ENCODE measurements at places on chromosomes 12 and 14.
A peak's percentile ranks its signal among the peaks of the same experiment; 100 is the strongest.

GRCh38 chr12:100077367-100077766, 65.3 kb downstream of the BLTP3B start:
- peak; percentile 5 for DNase-seq

- DNase-seq = no peak
Measured at GRCh38 chr12:27644158-27644845, 51.9 kb upstream of the REP15 start.

- DNase-seq = no peak
Measured at GRCh38 chr14:68592948-68593556, 199.8 kb downstream of the ZFP36L1 start.

DNA sequence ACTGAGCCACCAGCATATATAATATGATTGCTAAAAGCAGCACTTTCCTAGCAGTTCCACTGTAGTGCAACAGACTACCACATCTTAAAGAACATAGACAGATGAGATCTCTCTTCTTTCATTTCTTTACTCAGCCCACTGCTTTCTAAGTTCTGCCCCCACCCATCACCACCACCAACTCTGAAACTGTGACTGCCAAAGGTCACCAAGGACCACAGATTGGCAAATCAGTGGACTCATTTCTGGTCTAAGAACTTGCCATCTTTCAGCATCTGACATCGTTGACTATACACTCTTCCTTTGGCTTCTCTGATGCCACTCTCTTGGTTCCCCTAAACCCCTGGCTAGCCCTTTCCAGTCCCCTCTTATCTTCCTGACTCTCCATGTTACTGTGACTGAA, 38.4 kb downstream of the IFNG start:
- no peak for DNase-seq

DNA sequence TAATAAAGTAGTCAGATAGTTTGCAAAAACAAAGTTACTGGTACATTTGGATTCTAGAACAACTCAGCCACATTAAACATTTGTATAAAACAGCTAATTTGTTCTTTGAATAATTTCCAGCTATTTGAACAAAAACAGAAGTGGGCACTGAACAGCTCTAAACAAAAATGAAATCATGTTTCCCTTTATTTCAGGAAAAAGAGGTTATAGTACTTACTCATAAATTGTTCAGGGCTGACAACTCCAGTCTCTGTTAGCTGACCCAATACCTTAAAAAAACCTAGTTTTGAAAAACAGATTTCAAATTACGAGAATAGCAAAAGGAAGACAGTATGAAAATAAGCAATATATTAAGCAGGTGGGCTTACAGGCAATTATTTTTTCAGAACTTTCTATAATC, 8.2 kb downstream of the GNPNAT1 start:
- DNase-seq = no peak

DNA sequence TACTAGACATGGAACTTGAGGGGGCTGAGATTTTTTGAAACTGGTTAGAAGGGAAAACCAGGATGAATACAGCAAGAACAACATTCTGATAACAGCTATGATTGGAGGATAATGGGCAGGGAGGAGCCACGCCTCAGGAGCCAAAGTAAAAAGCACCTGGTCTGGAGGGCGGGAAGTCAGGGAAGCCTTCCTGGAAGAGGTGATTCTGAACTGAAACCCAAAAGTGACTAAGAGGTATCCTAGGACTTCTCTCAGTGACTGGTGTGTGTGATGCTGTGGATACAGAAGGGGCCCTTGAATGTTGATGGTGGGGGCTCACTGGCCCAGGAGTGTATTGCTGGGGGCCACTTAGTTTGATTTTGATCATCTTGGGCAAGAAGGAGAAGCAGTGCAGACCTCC, 18.8 kb upstream of the GPR68 start:
- DNase-seq = no peak

GRCh38 chr14:61320806-61321384, 484 bp upstream of the PRKCH start:
- DNase-seq = no peak

DNA sequence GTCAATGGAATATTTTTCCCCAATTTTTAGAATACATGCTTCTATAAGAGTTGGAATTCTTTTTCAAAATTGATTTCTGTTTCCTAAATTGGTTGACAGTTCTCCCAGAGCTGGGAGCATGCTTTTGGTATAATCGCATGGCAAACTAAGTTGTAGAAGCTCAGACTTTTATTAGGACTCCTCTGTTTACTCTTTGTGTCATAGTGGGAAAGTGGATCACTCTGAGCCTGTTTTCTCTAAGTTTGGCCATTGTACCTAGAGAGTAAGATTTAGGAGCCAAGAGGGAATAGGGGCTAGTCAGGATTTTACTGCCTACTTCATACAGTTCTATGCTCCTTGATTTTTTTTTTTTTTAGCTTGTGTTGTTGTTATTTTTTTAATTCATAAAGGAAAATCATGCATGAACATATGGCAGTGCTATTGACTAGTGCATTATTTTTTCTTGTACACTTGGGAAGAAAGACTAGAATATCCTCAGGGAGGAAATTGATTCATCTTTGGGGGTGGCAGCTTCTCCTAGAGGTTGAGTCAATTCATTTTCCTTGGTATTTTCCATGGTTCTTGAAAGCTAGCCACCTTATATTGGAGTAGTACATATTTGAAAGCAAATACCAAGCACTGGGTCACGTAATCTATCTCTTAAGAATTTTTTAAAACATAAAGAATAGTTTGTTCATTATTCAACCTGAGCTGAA, 77.7 kb upstream of the TRAF3 start:
- DNase-seq = peak; percentile 51

- peak; percentile 77 for DNase-seq
Measured at GRCh38 chr14:70822530-70823185, 13.3 kb upstream of the MAP3K9 start.

DNA sequence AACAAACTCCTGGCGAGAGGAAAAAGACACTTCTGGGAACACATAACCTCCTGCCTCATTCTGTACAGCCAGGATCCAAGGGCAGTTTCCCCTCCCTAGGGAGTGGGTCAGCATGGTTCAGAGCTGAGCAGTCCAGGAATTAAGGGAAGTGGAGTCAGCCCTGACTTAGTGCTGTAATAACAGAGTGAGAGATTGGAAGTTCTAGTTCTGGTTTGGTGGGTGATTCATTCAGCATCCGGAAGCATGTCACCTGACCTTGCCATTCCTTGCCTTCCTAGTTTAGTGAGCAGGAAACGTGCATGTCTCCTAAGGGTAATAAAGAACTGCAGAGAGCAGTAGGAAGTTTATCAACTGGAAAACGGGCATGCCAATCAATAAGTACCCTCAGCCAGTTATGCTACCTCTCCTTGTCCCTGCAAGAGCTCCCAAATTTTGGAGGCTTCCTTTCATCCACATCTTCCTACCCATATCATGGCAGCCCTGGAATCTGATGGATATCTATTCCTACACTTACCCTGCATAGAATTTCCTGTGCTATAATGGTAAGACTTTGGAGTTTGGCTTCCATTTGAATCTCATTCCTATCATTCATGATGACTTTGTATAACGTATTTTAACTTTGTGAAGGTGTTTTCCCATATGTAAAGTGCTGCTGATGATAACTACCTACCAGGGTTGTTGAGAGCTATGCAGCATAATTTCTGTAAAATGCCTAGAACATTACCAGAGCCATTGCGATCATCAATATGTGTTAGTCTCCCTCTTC, 28.5 kb upstream of the MAGOHB start:
- peak; percentile 40 for DNase-seq

DNA sequence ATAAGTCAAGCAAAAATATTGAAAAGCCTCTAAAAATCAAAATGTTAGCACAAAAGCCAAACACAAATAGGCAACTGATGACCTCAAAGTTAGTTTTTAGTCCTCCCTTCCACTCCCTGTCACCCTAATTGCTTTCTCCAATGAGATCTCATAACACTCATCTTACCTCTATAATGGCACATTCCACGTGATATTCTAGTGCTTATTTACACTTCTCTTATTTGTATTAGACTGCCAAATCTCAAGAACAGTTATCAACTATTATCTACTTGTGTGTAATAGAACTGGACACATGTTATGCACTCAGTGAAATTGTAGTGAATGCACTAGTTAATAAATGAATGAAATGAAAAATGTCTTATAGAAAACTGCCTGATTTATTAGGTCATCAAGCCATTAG, 55.5 kb upstream of the AVPR1A start:
- DNase-seq = no peak

- no peak for DNase-seq
Measured at GRCh38 chr12:82174383-82174782, 183.8 kb downstream of the CCDC59 start.

GRCh38 chr12:117046011-117046369, 53.2 kb downstream of the TESC start:
- no peak for DNase-seq

DNA sequence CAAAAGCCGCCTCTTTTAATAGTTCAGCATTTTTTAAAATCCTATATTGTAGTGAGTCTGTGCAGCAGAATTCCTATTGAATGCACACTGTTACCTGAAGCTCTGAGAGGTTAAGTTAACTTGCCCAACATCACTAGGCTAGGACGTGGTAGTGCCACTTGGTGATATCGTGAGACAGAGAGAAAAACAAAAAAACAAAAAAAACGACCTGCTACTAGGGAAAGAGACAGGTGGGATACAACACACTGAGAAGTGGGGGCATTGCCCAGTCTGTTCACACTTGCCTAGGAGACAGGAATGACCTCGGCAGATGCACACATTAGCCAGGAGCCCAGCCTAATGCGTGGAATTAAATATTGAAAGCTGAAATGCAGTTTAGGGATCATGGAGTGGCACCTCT, 129.7 kb upstream of the CCND2 start:
- DNase-seq = no peak

DNA sequence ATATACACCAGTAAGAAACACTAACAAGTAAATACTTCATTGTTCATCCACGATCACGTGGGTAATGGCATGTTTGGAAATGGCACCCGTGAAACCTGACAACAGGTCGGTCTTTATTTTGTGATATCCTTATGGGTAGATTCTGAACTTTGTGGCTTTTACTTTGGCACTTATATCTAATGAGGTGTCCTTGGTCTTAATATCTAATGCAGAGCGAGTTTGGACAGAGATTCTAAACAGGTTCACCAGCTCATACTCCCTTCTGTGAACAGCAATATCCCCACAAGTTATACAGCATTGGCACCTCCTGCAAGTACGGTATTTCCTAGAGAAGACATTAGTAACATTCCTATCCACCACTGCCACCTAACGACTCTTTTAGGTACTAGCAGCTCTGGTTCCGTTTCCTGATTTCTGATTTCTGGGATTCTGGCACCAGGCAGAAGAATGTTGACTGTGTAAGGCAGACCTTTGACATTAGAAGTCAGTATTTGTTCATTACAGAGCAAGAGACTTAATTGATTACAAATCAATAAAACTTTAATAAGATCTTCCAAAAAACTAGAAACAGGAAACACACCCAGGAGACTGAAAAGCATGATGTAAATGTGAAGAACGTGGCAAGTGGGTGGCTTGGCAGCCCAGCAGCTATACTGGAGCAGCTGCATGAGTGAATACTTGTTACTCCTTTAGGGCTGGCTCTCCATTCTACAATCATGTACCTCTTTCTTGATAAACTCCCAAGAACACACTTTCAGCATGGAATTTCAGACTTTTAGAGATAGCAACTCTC, 2.5 kb downstream of the ANG start:
- peak; percentile 80 for DNase-seq

DNA sequence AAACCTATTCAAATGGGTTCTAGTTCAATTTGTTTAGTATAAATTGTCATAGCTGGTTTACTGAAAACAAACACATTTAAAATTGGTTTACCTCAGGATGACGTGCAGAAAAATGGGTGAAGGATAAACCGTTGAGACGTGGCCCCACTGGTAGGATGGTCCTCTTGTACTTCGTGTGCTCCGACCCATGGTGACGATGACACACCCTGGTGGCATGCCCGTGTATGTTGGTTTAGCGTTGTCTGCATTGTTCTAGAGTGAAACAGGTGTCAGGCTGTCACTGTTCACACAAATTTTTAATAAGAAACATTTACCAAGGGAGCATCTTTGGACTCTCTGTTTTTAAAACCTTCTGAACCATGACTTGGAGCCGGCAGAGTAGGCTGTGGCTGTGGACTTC, 8.3 kb downstream of the CALM1 start:
- DNase-seq = no peak

DNA sequence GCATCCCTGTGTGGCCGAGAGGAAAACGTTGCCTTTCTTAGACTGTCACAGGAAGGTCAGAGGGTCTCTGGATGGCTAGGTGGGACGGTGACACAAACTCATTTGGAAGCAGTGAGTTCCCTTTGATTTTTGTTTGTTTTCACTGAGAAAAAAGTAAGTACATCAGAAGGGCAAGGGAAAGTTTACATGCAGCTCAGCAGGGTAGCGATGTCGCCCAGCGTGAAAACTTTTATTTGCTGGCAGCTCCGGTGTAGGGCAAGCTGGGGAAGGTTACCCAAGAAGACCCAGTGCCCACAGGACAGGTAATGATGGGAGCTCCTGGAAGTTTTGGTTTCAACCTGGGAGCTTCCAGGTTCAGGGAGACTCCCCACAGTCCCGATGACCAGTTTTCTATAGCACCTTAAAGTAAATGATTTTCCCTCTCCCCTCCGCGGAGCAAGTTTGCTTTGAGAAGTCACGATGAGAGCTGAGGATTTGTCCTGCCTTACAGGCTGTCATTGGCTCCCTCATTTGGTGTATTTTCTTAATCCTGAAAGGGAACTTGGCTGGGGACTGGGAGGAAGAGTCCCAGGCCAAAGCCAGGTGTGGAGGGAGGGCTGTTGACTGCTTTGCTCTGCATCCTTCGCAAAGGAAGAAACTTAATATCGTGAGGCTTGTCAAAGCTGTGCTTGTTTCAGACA, 64.7 kb upstream of the ESRRB start:
- DNase-seq = no peak

DNA sequence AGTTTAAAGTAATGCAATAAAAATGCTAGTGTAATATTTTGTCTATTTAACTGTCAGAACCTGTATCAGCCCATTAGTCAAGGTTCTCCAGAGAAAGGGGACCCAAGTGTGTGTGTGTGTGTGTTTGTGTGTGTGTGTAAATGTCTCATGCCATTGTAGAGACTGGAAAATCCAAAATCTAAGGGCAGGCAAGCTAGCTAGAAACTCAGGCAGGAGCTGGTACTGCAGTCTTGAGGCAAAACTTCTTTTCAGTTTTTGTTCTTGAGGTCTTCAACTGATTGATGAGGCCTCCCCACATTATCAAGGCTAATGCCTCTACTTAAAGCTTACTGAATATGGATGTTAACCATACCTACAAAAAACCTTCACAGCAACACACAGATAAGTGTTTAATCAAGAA, 126.7 kb downstream of the PRKD1 start:
- DNase-seq = no peak

DNA sequence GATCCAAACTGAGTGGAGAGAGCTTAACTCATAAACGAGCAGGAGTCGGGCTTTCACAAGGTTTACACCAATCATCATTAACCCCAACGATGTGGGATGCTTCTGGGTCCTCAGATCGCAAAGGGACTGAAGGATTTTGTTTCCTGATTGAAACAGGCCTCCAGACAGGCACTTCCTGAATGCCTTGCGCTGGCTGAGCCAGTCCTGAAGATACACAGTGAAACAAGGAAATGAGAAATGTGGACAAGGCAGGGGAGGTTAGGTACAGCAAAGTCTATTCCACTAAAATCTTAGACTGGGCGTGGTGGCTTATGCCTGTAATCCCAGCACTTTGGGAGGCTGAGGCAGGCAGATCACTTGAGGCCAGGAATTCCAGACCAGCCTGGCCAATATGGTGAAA, 30.7 kb downstream of the RBM19 start:
- no peak for DNase-seq

- DNase-seq = no peak
Measured at GRCh38 chr14:68556253-68556652, 236.6 kb downstream of the ZFP36L1 start.

- peak; percentile 90 for DNase-seq
Measured at GRCh38 chr12:124992874-124993625, 395 bp upstream of the BRI3BP start.

All from GM03348 (cell line).